NCI-H146 (cell line): ENCODE measurements at places on chromosomes 6 and 20.

- no peak for DNase-seq
Measured at GRCh38 chr20:23147647-23147963, 61.5 kb upstream of the CD93 start.

GRCh38 chr20:20635006-20635405 lies 77.4 kb downstream of the RALGAPA2 start:
- DNase-seq = no peak

DNA sequence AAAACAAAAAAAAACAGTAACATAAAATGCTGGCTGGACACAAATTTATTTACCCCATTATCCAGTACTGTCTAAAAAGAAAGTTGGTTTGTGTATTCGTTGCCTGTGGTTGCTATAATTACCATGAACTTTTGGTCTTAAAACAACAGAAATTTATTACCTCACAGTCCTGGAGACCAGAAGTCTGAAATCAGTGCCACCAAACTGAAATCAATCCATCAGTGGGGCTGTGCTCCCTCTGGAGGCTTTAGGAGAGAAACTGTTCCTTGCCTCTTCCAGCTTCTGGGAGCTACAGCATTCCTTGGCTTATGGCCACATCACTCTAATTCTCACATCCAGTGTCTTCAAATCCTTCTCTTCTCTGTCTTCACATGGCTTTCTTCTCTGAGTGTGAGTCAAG lies 79.4 kb downstream of the SNX5 start:
- DNase-seq = no peak

- no peak for DNase-seq
Measured at GRCh38 chr6:12586721-12587480, 129.7 kb upstream of the PHACTR1 start.

GRCh38 chr6:36957773-36958271 lies 3.3 kb downstream of the PI16 start:
- DNase-seq = no peak

- no peak for DNase-seq
Measured at GRCh38 chr6:151063352-151063751, 176.4 kb upstream of the AKAP12 start.

DNA sequence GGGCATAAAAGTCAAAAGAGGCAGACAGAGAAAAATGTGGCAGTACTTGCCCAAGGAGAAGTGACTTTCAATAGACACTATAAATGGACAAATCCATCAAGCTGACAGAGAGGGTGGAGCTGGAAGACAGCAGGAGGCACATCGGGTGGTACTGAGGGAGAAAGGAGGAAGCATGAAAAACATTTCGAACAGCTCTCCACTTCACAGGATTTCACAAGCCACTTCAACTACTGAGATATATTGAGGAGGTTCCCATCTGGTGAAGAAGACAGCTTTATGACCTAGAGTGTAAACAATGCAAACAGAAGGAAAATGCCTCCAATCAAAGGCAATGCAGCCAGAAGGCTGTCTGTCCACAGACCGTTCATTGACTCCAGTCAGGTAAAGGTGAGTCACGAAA lies 259.4 kb upstream of the ECI2 start:
- DNase-seq = no peak

DNA sequence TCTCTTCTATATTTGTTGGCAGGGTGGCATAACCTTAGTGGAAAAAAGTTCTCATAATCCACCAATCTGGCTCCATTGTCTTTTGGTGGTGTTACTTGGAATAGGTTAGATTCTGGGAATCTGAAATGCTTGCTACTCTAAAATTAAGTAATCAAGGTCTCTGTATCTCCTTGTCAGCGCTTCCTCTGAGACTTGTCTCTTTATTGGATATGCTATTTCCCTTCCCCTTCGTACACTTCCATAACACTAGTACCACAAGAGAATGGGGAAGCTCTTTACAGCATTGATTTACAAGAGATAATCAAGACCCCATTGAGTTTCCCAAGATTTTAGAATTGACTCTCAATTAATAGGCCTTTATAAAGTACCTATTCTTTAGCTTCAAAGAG lies 280.2 kb downstream of the ADGB start:
- DNase-seq = no peak

- DNase-seq = no peak
Measured at GRCh38 chr20:34921436-34921835, 34.2 kb downstream of the GSS start.

GRCh38 chr6:31126396-31127175 lies 6.3 kb upstream of the CDSN start:
- peak; percentile 28 for DNase-seq

DNA sequence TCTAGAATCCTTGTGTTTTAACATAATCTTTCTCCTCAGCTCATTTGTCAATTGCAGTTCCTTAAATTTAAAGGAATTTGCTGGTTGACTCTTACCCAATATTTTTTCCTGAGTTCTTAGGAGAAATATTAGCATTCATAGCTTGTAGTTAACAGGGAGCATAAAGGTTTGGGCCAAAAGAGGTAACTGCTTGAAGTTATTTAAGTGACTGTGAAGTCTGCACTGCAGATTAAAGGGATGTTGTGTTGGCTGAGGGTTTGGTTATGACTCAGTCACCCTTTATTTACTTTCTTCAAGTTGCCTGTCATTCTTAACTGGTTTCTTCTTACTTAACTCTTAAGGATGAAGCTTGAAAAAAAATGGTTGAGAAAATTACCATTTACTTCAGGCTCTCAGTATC lies 220.3 kb upstream of the LAMP5 start:
- DNase-seq = no peak

DNA sequence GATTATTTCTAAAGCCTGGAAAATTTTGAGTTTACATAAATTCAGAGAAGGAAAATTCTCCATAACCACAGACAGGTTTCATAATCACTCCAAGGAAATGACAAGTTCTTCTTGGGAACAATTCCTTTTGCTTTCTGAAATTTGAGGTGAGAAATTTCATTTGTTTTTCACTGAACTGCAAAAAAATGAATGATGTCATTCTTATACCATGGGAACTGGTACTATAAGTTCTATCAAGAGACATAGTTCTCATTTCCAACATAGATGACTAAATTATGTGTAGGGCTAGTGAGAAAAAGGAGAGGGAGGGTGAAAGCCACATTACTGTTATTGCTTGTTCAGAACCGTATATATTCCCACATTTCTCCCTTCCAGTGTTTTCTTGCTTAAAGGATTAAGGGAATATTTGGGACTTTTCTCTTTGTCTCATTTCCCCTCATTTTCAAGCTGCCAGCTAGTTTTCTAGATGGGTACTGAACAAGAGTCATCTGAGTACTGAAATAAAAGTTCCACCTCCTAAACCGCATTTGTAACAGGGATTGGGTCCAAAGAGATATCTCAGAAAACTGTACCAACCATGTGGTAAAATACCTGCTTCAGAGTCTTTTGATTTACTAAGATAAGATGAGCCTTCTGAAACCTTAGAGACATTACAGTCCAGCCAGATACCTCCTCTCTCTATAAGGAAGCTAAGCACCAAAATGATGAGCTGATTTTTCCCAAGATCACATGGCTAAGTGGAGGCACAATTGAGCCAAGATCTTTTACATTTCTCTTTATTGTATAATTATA lies 144.3 kb upstream of the PRDM1 start:
- no peak for DNase-seq

GRCh38 chr6:11092668-11093375 lies 812 bp upstream of the SMIM13 start:
- peak; percentile 74 for DNase-seq

GRCh38 chr6:53752856-53753255 lies 41.9 kb upstream of the LRRC1 start:
- DNase-seq = no peak

DNA sequence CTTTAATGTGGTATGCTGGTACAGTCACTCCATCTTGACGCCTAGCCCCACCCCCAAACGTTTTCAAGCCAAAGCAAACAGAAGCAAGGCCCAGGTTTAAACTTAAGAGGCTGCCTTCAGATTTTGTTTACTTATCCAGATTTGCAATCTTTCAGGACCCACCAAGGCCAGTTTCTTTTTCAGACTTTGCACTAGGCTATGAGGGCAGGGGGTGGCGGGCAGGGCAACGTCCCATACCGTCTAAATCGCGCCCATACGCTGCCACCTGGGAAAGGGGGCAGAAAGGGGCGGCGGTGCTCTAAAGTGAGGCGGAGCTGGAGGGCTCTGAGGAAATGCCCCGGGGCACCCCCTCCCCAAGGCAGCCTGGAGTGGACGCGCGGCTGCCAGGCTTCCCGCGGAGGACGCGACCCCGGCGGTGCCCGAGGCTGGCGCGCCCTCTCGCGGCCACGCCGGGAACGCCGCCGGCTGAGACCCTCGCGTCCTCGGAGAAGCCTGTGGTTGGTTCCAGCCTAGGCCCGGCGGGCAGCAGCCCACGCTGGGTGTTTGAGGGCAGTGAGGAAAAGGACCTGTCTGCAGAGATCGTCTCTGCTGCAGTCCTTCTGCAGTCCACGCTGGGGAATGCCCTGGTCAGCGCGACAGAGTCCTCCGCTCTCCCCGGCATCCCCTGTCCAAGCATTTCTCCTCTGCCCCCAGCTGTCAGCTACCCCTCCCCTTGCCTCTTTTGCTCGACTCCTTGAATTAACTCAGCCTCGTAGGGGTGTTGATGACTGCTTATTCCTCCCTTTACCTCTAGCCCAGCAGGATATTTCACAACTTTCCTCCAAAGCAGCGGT lies 129.2 kb upstream of the PRND start:
- DNase-seq = peak; percentile 16
